ENCODE measurements at places on chromosomes 3 and 15.

DNA sequence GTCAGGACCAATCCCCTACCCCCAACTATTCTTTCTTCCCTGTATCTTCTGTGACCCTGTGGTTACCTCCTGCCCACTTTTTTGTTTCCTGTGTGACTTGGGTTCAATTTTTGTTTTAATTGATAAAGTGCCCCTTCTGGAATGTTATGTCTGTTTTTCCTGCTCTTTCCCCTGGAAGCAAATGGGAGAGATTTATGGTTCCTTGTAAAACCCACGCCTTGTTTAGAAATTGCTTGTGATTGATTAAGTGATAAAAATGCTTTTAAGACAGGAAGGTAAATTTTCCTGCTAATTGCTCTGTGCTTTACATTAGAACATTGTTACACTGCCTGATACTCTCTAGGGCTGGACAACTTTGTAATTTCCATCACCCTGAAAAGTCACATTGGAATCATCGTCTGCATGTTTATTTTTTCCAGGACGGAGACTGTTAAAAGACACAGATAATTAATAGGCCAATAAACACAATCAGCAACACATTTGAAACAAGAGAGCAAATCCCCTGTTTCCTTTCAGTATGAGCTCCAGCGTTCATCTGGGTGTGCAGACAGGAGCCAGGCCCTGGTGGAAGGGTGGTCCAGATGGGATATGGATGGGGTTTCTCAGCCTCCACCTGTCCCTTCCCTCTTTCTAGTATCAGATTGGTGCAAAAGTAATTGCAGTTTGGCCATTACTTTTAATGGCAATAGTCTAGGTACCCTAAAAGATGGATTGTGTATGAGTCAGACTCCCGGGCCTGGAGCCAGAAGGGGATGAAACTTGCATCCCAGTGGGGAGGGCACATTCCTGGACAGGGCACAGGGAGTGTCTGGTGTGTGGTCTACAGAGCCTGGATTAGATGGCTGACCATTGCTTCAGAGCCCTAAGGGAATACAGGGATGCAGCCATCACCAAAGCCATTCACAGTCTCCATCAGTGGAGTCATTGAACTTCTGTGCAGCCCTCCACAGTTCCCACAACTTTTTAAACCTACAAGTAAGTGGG is 58.1 kb upstream of the AGBL1 start:
- no peak for DNase-seq

- DNase-seq: no peak
Observed at GRCh38 chr3:128735884-128736283, 9.9 kb downstream of the RAB7A start.

DNA sequence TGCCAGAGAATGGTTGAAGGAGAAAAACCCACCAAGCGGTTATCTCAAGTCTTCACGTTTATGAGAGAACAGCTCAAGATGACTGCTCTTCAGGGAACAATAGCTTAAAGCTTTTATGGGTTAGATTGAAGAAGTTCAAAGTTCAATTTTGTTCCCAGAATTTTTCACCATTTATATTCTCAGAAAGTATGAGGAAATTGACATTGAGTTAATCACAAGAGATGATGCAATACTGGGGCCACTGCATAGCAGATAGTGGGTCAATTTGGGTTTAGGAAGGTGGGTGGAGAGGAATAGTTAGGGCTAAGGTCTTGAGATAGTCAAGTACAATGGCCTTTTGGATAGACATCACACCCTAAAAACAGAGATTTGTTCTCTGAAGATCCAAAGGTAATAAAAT is 539.3 kb downstream of the SQOR start:
- DNase-seq: no peak

DNA sequence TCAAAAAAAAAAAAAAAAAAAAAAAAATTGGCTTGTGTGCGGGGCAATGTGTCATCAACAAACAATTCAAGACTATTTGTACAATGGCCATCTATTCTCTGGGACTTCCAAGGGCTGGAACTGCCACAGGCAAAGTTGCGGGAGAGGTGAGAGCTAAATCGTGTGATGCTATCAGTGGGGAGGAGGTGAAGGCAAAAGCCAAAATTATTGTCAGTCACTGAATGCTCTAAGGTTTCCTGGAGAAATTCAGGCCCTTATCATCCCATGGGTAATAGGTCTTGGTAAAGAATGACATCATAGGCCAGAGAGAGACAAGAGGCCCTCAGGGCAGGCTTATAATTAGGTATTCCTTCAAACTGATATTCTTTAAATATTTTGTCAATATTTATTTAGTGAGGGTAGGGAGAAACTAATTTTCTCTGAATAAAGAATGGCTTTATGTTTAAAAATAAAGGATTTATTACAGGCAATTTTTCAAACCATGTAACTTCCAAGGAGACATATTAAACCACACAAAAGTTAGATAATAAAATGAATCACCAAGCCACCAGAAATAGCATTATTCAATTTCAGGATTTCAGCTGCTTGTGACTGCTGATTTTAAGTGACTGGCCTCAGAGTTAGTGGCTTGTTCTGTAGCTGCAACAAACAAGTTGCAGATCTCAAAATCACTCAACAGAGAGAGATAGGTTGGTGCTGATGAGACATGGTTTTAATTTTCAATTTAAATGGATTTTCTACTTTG is 226.3 kb upstream of the MRPL3 start:
- DNase-seq: no peak

DNA sequence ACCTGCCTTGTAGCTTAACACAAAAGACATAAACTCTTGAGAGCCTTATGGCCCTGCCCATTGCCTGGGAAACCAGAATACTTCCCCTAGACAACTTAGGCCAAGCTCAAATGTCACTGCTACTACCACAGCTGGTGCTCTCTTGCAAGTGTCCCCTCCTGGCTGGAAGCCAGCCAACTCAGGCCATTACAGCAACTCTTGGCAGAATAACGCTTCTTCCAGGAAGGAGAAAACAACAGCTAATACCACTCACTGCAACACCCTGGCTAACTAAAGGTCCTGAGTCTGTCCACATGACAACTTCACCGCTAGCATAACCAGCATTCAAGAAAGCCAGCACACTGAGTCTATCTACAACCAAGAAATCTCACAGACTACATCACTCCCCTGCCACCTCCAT is 5.1 kb upstream of the B4GALT4 start:
- no peak for DNase-seq

DNA sequence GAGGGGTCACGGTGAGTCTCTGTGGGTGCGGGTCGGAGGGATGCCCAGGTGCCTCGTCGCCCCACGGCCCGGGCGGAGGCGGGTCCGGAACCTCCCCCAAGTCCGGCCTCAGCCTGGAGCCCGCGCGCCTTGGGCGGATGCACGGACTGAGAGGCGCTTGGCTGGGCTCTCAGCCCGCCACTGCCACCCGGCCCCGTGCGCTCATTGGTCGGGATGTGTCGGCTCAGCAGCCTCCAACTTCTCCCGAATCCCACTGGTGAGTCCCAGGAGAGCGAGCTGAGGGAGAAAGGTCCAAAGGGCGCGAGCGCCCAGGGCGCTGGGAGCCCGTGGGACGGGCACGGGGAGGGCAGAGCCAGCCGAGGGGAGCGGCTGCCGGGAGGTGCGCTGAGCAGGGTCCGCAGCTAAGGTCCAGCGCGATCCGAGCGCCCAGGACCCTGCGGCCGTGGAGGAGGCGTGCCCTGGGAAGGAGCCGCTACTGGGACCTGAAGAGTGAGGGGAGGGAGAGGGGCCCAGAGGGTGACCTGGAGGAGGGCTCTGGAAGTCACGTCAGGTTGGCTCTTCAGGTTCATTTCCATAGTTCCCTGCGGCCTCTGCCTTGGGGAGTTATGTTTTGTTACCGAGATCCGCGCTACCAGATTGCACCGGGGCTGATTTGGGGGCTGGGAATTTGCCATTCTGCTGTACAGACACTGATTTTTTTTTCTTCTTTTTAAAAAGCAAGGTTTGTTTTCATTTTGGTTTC is at the start of gene MME:
MME (plus strand) TSS at position 574 of the 742 bp plus-strand sequence. CDS start 3,849 bp downstream, outside the sequence.
- DNase-seq: no peak

- DNase-seq: no peak
Observed at GRCh38 chr3:59288951-59289350, 239.1 kb upstream of the CFAP20DC start.

DNA sequence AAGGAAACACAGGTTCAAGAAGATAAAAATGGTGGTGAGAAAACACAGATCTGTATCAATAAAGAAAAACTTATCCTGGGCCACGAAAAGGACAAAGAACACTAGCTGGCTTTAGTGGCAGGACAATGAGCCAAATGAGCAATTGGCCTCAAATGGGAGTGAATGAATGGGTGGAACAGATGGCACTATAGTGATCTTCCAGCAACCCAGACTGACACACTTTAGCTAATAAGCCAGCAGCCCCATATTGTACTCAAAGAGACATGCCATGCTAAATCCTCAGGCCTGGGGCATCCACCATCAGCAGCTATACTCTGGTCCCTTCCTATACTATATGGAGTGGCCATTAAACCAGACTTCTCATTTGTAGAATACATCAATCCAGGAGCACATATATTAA is 60.0 kb upstream of the GADL1 start:
- no peak for DNase-seq

DNA sequence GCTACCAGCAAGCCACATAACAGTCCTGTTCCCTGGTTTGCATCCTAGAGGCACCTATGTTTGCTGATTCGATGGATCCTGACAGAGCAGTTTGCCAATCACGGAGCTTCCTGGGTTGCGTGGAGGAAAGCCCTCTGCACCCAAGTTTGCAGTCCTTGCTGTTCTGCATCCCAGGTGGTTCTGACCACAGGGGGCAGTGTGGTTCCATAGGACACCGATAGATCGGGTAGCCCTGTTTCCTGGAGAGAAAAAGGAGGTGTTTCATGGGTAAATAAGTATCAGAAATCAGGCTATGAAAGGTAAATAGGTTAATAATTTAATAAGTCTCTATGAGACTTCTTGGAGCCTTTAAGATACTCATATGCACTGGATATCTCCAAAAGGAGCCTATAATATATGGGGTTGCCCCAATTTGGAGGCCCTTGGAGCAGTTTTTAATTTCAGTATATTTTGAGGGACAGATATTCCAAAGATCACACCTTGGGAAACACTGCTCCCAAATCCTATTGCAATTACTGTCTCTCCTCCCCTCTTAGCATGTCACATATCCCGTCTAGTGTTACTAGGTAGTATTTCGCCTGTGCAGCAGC is 194.6 kb upstream of the TPM1 start:
- peak; percentile 20 for DNase-seq

- DNase-seq: no peak
Observed at GRCh38 chr15:25245801-25246622, 192.8 kb downstream of the UBE3A start.

GRCh38 chr3:105278688-105279087 is 88.0 kb upstream of the ALCAM start:
- DNase-seq: no peak

- no peak for DNase-seq
Observed at GRCh38 chr15:76961268-76962011, 29.9 kb downstream of the RCN2 start.

DNA sequence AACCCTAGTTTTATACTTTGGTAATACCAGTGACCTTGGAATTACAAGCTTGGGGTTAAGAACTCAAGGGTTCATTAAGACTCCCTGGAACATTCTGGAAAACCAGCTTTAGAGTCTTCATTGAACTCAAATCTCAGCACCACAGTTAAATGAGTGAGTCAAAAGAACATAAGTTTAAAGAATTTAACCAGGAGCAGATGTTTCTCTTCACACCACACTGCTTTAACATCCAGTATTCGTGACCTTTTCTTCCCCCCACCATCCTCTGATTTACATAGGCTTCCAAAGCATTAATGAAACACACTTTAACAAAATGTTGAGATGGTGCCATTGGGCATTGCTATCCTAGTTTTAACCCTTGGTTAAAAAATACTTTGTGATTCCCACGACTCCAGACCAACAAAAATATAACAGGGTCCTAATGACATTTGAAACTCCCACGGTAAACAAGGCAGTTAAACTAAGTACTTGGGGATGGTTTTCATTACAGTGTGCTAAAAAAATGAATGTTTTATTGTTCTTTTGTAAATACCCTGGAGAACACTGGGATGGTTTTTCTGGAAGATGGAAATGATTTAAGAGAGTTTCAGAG is 123.9 kb downstream of the OXNAD1 start:
- DNase-seq: no peak

DNA sequence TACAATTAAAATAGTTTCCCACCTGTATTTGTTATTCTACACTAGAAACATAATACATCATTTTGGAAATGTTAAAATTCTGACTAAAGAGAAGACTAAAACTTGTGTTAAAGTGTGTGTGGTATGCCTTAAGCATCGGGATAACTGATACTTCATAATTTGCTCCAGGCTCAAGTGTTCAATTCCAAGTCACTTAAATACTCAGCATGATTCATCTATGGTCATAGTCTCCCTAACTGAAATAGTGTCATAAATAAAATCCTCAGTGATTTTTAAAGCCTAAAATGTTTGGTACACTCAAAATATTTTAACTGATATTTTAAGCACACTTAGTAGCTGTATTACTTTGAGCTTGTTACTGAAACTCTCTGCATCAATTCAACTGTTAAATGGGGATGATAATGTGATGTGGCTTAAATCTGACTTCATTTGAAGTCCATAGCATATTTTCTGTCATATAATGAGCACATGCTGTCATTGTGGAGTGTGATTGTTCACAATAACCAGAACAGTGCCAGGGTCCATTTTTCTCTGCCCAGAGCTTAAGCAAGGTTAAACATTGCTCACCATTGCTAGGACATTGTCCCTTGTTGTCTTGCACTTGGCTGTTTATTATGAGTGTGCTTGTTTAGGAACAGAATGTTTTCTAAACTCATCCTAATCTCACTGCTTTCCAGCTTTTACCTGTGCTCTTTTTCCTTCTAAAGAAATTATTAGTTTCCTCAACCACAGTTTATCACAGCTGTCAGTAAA is 122.2 kb downstream of the KLHL25 start:
- no peak for DNase-seq

GRCh38 chr3:125374501-125374995 is 577 bp downstream of the ZNF148 start:
- DNase-seq: peak; percentile 13

DNA sequence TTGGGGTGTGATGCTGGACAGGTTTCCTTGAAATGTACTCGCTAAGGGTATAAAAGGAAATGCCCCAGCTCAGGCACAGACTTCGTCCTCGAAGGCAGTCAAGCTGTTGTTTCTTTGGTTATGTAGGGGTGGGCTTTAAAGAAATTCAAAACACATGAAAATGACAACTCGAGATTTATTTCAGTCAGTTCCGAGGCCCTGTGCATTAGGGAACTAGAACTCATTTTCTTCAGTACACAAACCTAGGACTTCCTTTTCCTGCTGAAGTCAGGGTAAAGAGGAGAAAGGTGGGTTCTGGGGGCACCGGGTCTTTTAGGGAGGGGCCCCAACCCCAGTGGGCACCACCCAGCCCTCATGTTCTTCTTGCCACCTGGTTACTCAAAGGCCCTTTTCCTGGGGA is 7.7 kb downstream of the CCR9 start:
- no peak for DNase-seq

DNA sequence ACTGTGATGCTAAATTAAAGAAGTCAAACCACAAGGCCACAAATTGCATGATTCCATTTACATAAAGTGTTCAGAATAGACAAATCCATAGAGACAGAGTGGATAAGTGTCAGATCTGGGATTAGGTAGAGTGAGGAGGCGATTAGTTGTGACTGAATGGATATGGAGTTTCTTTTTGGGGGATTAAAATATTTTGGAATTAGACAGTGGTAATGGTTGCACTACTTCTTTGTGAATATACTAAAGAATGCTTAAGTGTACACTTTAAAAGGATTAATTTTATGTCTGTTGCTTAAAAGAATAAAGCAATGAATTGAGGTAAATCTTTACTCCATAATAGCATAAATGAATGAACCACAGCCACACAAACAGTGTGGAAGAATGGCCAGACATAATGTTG is 175.5 kb upstream of the CADM2 start:
- no peak for DNase-seq

- DNase-seq: no peak
Observed at GRCh38 chr3:14057701-14058100, 67.0 kb downstream of the CHCHD4 start.
